ENCODE measurements at places on chromosomes 11 and 22.

- DNase-seq, result peak; percentile 16
Observed at GRCh38 chr11:1705126-1706052, 8.4 kb downstream of the KRTAP5-6 start.

DNA sequence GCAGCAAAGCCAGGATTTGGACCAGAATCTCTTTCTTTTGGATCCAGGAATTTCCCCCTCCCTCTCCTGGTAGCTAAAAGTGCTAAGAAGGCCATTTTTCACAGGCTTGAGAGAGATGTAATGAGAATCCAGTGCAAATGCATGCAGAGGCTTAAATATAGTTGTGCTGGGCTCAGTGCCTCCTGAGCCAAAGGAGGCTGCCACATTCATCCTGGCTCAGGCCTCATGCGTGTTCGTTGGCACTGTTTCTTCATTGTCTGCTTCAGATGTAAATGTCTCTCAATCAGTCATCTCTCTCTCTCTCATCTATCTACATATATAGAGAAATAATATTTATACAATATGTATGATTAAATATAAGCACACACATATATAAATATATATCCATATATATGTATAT lies 83.6 kb downstream of the INSC start:
- DNase-seq, result no peak

- no peak for DNase-seq
Observed at GRCh38 chr22:25114369-25115362, 85.0 kb upstream of the CRYBB3 start.

- peak; percentile 95 for DNase-seq
Observed at GRCh38 chr22:30485362-30485988, 13.7 kb upstream of the SEC14L3 start.

- DNase-seq, result no peak
Observed at GRCh38 chr11:70677232-70677916, 279.0 kb downstream of the CTTN start.

DNA sequence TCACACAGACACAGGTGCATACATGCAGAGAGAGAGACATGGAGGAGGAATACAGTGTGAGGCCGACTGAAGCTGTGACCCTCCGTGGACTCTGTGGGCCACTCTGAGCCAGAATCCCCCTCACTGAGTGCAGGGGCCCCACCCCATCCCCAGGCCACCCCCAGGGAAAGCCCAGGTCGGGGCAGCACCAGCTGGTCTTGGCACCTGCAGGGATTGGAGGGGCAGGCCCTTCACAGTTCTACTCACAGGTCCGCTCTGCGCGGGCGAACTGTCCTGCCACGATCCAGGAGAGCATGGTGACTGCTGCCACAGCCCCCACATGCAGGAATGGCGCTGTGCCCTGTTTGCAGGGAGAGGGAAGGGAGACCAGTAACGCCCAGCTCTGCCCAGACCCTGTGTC lies 16.3 kb upstream of the KLHL35 start:
- DNase-seq, result no peak
